A549 treated with CpdA at 1 μM for 4 hours (cell line): ENCODE measurements at places on chromosomes 11 and 22. TPM values are rescaled to one million over a fixed set of nuclear protein-coding genes. Genes with fewer than 3 reads are reported as not detected.

KLHL35 gene
- total RNA-seq = 0.64 to 1.4 TPM (median 1.1 TPM) in 5 replicates

ZNF214 gene
- 0.59 to 1.1 TPM (median 0.95 TPM) in 5 replicates for total RNA-seq

ABCC8 gene
- 1.3 to 2.2 TPM (median 1.5 TPM) in 5 replicates for total RNA-seq

GNAZ gene
- total RNA-seq = 2.1 to 2.8 TPM (median 2.6 TPM) in 5 replicates

SMC1B gene
- 0.02 to 0.04 TPM in 2 of 5 replicates, not detected in the others for total RNA-seq

RAG2 gene
- not detected in 5 replicates for total RNA-seq

CDC45 gene
- 24.1 to 27.9 TPM (median 24.8 TPM) in 5 replicates for total RNA-seq

NPTXR gene
- 11.7 to 16.2 TPM (median 12.7 TPM) in 5 replicates for total RNA-seq

OR5T2 gene
- not detected in 5 replicates for total RNA-seq

ANO1 gene
- total RNA-seq = 1.1 to 2.5 TPM (median 1.4 TPM) in 5 replicates

HEPHL1 gene
- total RNA-seq = not detected in 5 replicates

NAALAD2 gene
- total RNA-seq = not detected in 5 replicates

AHNAK gene
- 153 to 206 TPM (median 176 TPM) in 5 replicates for total RNA-seq

OR52I1 gene
- not detected in 5 replicates for total RNA-seq

MS4A15 gene
- total RNA-seq = not detected in 5 replicates

NLRP14 gene
- 0.05 TPM in 1 of 5 replicates, not detected in the others for total RNA-seq

PGR gene
- not detected in 5 replicates for total RNA-seq

DDI1 gene
- total RNA-seq = not detected in 5 replicates

NPAS4 gene
- not detected in 5 replicates for total RNA-seq

HEPACAM gene
- not detected in 5 replicates for total RNA-seq

CD3E gene
- total RNA-seq = not detected in 5 replicates

LRP4 gene
- total RNA-seq = 6.6 to 9.0 TPM (median 8.3 TPM) in 5 replicates

MED17 gene
- 19.8 to 23.1 TPM (median 21.7 TPM) in 5 replicates for total RNA-seq

SOX6 gene
- total RNA-seq = 0.03 to 0.25 TPM in 2 of 5 replicates, not detected in the others

UBXN1 gene
- 113 to 129 TPM (median 124 TPM) in 5 replicates for total RNA-seq

OR2AT4 gene
- 0.02 TPM in 1 of 5 replicates, not detected in the others for total RNA-seq

MUC5AC gene
- 3.2 to 4.5 TPM (median 4.1 TPM) in 5 replicates for total RNA-seq

TMEM86A gene
- 0.31 to 0.64 TPM (median 0.58 TPM) in 5 replicates for total RNA-seq

VWCE gene
- 0.55 to 0.91 TPM (median 0.64 TPM) in 5 replicates for total RNA-seq

FGF4 gene
- not detected in 5 replicates for total RNA-seq

EMID1 gene
- total RNA-seq = 0.31 to 0.72 TPM (median 0.38 TPM) in 5 replicates

MAJIN gene
- 0.10 TPM in 1 of 5 replicates, not detected in the others for total RNA-seq

OOSP3 gene
- 0.17 TPM in 1 of 5 replicates, not detected in the others for total RNA-seq
